Activated CD4-positive, alpha-beta T cell treated with anti-CD3 and anti-CD28 coated beads for 36 hours (primary cell): ENCODE measurements at places on chromosomes 5 and 9.

- no peak for DNase-seq
Observed at GRCh38 chr9:84592918-84593317, 76.6 kb upstream of the NTRK2 start.

DNA sequence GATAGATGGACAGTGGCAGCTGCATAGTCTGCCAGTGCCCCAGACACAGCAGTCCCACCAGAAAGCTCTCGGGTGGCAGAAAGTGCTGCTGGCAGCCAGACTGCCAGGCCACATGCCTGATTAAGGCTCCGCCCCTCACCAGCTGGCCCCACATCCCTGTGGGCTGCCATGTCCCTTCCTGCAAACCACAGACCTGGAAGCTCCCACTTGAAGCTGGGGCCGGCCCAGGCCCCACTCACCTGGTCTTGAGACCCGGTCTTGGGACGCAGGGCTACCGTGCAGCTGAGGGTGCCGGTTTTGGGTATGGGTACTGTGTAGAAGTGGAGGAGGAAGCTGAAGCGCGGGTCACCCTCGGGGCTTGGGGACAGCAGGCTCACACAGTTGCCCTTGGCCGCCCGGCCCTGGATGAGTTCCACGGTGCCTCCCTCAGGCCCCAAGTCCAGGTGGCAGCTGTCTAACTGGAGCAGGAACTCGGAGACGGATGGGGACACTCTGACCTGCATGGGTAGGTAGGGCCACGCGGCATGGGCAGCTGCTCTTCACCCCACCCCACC, 15.3 kb downstream of the FPGS start:
- DNase-seq = no peak

DNA sequence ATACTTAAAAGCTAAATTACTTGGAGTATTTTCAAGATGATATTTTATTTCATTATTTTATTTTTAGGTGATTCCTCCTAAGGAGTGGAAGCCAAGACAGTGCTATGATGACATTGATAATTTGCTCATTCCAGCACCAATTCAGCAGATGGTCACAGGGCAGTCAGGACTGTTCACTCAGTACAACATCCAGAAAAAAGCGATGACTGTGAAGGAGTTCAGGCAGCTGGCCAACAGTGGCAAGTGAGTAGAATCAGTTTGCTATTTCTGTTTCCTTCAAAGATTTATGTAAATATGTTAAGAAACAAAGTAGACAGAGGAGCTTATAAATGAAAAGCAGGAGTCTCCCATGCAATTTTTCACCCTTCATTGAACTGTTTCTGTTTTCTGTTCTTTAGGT, 47.8 kb downstream of the KDM4C start:
- DNase-seq = no peak

GRCh38 chr5:1771149-1772065, 28.2 kb downstream of the MRPL36 start:
- DNase-seq = peak; percentile 0
